Activated CD4-positive, CD25-positive, alpha-beta regulatory T cell treated with anti-CD3 and anti-CD28 coated beads, Interleukin-2, amount 50 U/mL, for 24 hours (primary cell): ENCODE measurements at places on chromosomes 4 and X.
A peak's percentile ranks its signal among the peaks of the same experiment; 100 is the strongest.

GRCh38 chr4:20773144-20773997, 73.1 kb downstream of the PACRGL start:
- no peak for ATAC-seq

- ATAC-seq: no peak
These were observed 31.5 kb downstream of the SMS start for GRCh38 chrX:21972046-21972445.

DNA sequence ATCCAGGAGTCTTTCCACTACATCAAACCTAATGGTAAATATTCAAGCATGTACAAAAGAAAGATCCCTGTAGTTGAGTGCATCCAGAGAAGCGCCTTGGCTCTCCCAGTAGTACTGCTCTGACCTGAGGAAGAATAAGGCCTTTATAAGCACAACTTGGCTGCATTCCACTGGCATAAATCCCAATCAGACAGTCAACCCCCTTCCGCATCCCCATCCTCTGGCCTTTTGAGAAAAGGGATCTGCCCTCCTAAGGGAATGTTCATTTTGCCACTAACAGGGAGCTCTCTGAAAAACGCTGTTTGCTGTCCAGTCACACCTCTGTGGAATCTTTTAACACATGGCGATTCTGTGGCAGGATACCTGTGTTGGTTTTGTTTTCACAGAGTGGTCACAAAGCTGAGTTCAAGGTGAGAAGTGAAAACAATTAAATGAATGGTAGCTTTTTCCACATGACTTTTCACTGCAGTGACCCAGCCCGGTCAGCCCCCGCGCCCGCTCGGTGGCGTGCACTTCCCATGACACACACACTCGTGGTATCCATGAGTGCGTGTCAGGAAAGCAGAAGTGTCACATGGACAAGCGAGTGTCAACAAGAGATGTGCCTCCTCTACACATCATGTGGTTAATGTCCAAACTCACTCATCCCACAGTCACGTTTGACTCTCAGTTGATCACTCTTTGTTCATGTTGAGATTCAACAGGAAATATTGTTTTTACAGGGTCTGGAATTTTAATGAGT, 112.2 kb upstream of the ENPP6 start:
- ATAC-seq: peak; percentile 37

DNA sequence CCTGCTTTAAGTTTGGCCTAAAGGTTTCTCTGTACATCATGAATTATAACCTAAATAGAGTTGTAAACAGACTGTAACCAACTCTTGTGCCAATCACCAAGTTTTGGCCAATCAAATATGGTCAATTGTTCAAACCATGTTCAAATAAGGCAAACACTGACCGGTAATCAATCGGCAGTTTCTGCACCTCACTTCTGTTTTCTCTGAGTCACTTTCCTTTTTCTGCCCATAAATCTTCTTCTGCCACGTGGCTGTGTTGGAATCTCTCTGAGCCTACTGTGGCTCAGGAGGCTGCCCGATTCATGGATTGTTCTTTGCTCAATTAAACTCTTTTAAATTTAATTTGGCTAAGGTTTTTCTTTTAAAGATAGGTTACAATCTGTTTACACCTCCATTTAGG, 16.5 kb upstream of the ENPP6 start:
- ATAC-seq: no peak

- no peak for ATAC-seq
These were observed 551.4 kb upstream of the ADGRL3 start for GRCh38 chr4:60648774-60649173.

DNA sequence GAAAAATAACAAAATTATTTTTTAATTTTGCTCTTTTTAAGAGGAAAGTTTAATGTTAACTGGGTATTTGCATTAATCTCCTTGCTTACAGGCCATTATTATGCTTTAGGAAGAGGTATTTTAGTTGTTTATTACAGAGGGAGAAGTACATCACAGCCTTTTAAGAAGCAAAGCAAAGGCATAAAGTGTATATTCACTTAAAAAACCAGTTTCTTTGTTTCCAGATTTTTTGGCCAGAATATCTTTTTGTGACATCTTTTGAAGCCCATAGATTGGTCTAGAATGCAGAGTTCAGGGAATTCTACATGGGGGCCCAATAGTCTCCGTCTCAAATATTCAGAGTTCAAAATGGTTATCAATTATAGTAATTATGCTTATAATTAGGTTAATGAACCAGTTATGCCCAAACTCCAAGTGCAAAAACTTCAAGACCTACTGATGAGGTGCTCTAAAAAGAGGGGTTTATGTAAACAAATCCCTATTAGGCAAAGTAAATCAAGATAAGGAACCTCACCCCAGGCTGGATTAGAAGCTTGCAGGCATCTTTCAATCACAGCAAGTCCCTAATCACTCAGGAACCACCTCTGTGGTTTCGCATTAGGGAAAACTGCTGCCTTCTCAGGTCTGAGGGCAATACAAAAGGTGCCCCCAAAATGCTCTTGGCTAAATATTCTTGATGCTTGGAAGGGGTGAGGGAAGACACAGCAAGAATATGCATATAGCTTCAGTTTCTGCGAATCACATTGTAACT, 1.4 kb downstream of the CXXC4 start:
- no peak for ATAC-seq

DNA sequence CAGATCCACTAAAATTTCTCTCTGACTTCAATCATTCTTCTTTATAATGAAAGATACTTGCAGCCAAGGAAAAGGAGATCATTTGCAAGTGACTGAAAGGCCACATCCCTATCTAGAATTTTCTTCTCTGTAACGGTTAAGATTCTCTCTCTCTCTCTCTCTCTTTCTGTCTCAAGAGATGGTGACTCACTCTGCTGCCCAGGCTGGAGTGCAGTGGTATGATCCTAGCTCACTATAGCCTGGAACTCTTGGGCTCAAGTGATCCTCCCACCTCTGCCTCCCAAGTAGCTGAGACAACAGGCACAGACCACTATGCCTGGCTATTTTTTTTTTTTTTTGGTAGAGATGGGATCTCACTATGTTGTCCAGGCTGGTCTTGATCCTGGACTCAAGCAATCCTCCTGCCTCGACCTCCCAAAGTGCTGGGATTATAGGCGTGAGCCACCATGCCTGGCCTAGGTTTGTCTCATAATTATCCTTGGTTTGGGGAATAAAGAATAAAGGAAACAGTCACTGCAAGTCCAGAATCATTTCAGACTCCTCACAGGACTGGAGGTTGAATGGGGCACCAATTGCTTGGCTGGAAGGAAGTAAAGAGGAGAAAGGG, 33.3 kb upstream of the GALNT7 start:
- ATAC-seq: no peak

DNA sequence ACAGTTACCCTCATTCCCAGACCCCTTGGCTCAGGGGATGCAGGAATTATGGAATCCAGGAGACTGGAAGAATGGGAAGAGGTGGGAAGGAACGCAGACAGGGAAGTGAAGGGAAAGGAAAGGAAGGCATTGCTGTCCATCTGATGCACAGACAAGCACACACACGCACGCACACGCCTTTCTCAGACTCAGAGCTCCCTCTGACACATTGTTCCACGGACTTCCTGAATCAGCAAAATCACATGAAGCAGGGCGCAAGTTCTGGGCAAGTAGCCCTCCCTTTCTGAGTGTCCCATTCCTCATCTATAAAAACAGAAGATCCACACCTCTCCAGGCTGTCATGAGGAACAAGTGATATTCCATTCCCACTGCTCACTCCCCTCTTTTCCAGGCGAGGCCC, 13.2 kb downstream of the IQSEC2 start:
- ATAC-seq: no peak

DNA sequence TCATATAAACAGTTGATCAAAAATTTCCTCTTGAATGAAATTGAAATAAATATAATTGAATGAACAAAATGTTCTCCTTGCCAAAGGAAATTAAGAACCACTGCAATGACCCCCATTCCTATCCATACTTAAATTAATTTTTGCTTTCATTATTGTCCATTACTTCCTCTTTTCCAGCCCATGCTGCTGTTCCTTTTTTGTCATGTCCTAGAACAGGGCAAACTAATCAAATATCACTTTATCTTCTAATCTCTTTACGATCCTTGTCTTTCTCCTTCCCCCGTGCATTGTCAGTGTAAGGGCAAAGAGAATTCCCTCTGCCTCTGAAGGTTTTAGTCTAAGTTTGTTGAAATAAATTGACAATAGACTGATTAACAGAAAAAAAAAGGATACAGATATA, 203.0 kb downstream of the CENPC start:
- no peak for ATAC-seq

DNA sequence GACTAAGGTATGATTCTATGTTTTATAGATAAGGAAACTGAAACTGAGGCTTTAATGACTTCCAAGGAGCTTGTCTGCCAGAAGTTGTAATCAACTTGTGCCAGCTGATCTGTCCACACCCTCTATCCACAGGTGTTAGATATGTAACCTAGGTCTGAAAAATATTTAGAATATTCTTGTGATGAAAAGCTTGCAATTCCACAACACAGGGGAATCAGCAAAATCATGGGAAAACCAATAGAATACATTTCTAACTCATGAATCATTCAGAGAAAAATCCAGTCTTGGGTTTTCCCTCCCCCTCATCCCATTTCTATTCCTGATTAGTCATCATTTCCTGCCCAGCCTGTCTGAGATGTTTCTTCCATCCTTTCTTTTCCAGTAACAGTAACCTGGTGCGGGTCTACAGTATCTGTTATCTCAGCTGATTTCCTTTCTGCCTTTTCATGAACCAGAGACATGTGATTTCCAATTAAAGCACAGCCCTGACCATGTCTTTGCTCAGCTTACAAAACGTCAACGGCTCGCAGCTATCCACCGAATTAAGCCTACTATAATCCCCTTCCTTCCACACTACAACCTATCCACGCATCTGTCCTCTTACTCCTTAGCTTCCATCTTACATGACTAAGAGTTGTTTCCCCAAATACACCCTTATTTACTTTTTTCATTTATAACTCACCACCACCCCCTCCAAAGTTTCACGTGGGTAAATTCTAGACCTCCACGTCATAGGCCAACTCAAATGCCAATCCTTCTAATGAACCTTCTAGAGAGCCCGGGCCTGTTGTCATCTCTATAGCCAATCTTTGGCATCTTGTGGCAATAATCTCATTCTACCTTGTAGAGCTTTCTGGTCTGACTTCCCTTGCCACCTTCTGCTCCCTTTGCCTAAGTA, 961 bp upstream of the NOCT start:
- ATAC-seq: peak; percentile 30

- peak; percentile 31 for ATAC-seq
These were observed 3.1 kb upstream of the MTMR1 start for GRCh38 chrX:150690126-150690525.

GRCh38 chr4:125663896-125664767, 349.4 kb downstream of the FAT4 start:
- ATAC-seq: no peak

DNA sequence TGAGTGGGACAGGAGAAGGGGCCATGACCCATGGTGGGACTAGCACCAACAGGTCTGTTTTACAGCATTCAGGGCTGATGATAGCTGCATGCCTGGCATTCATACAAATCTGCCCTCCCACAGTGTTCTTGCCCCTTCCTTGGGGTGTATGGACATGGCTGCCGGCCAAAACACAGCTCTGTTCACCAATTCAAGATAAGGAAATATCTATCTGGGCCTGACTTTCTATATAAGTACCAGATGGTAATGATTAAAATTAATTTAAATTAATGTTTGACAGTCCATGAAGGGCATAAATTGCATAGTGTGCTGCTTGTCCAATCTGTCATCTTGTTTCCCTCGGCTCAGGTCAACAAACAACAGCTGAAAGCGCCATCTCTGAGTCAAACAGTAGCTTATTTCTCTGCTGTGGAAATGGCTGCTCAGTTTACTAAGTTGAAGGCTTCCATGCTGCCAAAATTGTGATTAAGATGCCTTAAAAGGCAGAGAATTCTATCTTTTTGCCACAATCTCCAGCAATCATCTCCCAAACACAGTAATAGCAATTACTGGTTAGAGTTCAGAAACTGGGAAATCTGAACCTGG, 67.0 kb upstream of the TSPAN7 start:
- ATAC-seq: no peak

GRCh38 chr4:65791812-65792308, 121.6 kb upstream of the EPHA5 start:
- no peak for ATAC-seq

DNA sequence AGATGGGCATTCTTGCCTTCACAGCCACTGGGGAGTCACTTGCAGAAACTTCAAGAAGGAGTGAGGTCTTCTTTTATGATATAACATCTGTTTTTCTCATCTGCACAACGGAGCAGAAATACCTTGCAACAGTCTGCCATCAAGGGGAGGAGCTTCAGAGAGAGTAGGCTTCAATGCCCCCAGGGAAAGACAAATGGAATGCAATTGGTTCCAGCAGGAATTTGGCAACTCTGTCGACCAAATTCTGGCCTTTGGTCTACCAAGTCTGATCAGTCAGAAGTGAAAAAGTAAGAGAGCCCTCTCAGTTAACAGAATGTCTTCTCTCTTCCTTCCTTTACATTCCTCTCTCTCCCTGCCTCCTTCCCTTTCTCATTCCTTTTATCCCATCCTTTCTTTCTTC, 229.3 kb downstream of the IDS start:
- ATAC-seq: no peak

DNA sequence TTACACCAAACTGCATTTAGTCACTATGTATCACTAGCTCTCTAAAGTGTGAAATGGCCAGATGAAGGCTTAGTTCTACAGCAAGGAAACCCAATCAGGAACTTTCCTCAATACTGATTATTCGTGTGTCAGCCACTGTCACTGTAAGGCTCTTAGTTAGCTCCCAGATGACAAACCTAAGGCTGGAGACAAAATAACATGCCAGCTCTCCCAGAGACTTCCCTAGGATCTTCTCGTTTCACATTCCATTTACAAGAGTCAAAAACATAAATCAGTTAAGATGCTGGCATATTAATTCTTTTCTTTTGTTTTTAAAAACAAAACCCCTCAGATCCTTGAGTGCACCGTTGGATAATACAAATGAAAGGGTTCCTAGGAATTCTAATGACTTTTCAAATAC, 88.2 kb upstream of the TFDP3 start:
- no peak for ATAC-seq

- ATAC-seq: no peak
These were observed 155.4 kb downstream of the GPM6A start for GRCh38 chr4:175656649-175657048.

DNA sequence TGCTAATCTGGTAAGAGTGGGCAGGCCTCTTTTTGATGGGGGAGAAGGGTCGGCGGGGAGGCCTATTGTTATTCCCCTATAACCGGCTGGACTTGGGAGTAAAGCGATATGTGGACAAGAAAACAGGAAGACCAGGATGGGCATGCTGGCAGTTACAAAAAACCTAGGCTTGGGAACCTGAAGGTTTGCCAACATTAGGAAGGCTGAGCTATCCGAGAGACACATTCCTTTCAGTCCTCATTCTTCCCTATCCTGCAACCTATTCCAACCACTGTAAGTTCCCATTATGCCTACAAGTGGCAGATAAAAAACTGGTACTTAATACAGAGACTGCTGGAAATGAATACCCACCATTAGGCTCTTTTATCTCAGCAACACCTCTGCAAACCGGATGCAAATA, 32.4 kb upstream of the CT47C1 start:
- no peak for ATAC-seq

- no peak for ATAC-seq
These were observed 9.3 kb downstream of the CETN2 start for GRCh38 chrX:152821145-152821765.

GRCh38 chrX:17635231-17635630, 102.1 kb upstream of the SCML1 start:
- ATAC-seq: no peak
